ENCODE measurements at places on chromosomes 3 and 15.

- no peak for DNase-seq
Observed at GRCh38 chr15:82750831-82751180, 41.1 kb upstream of the AP3B2 start.

DNA sequence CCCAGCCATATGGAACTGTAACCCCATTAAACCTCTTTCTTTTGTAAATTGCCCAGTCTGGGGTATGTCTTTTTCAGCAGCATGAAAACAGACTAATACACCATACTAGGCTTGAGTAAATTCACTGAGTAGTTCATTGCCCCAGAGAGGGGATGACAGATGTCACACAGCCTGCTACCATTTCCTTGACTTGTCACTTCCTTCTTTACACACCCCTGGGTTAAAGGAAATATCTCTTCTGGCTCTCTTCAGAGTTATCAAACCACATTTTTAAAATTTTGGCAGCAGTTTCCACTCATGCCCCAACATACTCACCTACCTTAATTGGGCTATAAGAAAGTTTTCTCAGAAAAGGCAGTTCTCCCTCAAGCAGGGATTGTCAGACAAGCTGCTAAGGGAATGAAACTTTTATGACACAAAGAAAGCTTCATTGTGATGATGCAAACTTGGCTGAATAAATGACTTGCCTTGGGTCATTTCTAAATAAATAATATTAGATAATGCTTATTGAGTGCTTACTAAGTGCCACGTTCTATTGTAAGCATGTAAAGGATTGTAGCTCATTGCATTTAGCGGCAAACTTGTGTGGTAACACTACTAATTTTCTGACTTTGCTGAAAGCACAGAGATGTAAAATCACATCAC lies 68.0 kb upstream of the RBMS3 start:
- no peak for DNase-seq

DNA sequence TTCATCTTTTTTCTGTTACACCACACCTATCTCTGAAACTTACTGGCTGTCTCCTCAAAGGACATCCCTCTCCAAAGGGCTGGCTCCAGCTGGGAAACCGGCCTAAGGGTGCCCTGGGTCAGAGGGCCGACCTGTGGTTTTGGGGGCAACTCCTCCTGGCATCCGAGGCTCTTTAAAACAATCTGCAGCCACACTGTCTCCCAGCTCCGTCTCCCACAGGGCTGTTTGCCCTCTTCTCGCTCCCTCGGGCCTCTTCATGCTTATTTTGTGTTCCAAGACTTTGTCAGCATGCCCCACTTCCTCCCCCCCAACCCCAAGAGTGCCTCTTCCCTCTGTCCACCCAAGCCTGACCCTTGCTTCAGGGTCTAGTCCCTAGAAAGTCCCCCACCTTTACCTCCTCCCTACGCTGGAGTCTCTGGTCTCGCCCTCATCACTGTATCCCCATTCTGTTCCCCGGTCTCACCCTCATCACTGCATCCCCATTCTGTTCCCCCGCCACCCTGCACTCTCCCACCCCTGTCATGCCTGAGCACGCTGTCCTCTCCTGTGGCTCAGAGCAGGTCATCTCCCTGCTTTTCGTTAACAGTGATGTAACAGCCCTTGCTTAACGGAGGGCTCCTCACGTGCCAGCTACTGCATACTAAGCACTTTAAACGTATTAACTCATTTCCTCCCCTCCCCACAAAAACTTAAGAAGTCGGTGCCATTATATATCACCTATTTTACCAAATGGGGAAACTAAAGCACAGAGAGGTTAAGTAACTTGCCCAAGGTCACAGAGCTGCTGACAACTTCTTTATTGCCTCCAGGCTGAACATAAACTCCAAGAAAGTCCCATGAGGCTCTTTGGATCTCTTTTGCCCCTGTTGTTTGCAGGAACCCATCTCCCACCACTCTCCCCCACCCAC lies 1.1 kb upstream of the CSK start:
- DNase-seq = no peak

DNA sequence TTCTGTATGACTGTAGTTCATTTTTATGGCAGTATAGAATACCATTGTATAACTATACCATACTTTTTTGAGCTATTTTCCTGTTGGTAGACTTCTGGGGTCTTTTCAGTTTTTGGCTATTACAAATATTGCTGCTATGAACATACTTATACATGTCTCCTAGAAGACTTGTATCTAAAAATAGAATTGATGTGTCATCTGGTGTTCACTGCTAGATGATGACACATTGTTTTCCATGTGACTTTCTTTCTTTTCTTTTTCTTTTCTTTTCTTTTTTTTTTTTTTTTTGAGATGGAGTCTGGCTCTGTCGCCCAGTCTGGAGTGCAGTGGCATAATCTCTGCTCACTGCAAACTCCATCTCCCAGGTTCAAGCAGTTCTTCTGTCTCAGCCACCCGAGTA lies 69.8 kb downstream of the SH3GL3 start:
- no peak for DNase-seq

DNA sequence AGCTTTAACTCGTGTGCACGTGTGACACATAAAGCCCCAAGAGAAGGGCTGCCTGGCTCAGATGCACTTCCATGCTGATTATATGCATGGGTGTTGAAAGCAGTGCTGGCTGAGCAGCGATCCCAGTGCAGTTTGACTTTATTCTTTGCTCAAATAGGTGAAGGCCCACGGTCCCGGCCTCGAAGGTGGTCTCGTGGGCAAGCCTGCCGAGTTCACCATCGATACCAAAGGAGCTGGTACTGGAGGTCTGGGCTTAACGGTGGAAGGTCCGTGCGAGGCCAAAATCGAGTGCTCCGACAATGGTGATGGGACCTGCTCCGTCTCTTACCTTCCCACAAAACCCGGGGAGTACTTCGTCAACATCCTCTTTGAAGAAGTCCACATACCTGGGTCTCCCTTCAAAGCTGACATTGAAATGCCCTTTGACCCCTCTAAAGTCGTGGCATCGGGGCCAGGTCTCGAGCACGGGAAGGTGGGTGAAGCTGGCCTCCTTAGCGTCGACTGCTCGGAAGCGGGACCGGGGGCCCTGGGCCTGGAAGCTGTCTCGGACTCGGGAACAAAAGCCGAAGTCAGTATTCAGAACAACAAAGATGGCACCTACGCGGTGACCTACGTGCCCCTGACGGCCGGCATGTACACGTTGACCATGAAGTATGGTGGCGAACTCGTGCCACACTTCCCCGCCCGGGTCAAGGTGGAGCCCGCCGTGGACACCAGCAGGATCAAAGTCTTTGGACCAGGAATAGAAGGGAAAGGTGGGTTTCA lies 87.7 kb downstream of the DNASE1L3 start:
- DNase-seq = no peak

- DNase-seq = no peak
Observed at GRCh38 chr15:42152921-42153698, 3.3 kb downstream of the PLA2G4F start.
